ENCODE measurements at places on chromosomes 2 and 18.

DNA sequence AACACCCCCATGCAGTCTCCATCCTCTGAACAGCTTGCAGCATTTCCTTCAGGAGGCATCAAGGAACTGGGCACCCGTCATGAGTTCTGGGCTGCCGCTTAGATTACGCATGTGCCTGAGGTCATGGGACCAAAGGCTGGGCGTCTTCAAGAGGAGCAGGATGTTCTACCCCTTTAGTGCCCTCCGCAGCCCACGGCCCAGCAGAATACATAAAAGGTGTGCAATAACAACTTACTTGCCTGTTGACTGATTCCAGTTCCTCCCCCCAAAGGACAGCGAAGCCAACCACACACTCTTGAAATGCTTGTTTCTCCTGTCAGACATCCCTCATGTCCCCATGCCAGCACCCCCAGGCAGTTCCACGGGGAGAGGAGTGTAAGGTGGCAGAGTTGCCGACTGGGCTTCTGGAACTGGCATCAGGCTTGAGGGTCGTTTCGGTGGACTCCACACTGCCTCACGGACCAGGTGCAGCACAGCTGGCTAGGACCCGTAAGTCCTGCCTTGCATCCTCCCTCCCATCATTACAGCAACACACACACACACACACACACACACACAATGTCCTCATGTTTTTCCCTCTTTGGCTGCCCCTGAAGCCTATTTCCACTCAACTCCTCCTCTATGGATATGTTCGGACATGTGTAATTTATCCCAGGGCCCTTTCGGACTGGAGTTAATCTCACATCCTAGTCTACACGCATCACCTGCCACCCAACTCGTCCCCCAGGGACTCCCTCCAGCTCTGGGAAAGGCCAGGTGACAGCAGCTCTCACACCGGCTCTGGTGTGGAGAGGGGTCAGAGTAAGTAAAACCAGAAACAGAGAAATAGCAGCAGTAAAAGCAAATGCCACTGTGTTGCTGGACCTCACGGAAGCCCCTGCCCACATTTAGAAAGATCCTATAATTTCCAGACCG, 200.7 kb downstream of the BCL11A start:
- DNase-seq = no peak

- no peak for DNase-seq
Measured at GRCh38 chr2:59033661-59034060, 792.5 kb upstream of the FANCL start.

GRCh38 chr2:216527600-216527999, 29.0 kb downstream of the RPL37A start:
- DNase-seq = no peak

DNA sequence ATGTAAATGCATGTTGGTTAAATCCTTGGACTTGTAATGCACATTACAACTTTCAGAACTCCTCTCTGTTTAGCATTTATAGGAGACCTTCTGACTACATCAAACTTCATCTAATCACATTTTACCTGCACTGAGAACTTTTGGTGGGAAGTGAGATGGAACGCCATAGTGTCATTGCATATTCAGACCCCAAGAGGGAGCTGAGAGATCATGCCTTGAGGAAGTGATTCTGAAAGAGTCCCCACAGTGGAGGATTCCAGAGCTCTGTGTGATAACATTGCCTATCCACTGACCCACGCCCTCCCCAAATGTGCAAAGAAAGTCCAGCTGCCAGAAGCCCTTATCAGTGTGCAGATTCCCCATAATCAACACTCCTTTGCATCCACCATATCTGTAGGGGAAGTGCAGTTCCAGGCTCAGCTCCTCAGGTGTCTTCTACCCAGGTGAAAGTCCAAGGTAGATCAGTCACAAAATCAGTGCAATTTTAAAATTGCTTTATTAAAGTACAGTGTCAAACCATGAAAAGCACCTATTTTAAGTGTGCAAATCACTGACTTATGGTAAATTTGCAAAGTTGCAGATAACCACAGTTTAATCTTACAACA, 212.4 kb downstream of the RPIA start:
- peak; percentile 9 for DNase-seq

DNA sequence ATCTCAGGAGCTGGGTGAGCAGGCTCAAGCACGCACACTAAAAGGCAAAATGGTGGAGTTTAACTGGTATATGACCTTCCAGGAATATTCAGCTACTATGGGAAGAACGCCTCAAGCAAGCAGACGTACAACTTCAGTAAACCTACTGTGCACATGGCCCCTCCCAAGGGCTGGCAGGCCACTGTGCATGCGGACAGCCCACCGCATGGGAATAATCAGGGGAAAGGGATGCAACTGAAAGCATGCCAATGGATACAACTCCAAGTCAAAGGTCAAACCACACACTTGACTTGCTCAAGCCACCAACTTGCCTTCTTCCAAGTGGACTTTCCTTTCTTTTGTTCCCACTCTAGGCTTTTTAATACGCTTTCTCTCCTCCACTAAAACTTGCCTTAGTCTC, 121.6 kb upstream of the SNTG2 start:
- no peak for DNase-seq

- DNase-seq = no peak
Measured at GRCh38 chr2:39107724-39108273, 13.1 kb downstream of the SOS1 start.

DNA sequence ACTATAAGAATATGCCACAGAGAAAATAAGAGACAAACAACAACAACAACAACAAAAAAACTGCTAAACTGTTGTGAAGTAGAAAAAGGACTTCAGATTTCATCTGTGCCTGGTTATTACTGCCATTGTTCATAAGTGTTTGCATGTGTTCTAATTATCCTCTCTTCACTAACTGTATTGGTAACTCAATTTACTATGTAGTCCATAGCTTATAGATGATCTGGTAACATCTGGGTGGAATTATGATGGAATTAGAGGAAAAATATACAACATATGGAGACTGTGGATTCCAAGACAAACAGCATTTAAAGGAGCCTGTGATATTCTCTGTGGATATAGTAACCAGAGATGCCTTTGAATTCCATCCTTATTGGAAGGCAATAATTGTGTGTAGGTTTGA, 1891.5 kb upstream of the PIK3C3 start:
- no peak for DNase-seq

DNA sequence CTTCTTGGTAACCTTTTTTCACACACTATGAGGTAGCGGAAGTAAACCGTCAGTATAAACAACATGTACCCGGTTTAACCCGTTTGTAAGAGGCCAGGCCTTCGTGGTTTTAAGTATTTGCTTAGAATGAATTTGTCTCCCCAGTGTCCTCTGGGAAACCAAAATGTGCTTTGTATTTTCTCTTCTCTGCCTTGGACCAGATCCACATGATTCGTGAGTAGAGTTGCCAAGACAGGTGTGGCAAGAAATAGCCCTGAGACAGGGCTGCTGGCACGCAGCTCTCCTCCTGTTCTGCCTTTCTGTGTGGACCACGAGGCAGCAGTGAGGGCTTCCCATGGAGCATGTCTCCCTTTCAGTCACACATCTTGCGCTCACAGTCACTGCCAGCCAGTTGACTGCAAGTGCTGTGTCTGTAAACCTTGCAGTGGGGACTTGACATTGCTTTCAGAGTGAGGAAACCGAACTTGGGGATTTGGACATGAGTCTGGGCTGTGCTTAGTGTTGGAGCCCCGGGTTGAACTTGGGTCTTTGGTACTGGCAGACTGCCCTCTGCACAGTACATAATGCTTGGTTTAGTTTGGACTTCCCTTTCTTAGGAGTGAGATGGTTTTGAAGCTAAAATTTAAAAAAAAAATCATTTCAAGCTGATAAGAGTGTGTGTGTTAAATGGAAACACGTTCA, 19.1 kb downstream of the BCL2L11 start:
- DNase-seq = no peak

All from CD4-positive, alpha-beta T cell treated with Interleukin-4 for 4 hours (primary cell).